ENCODE measurements at places on chromosomes 1 and 21.

GRCh38 chr1:30600258-30600657, 123.1 kb downstream of the MATN1 start:
- no peak for DNase-seq

DNA sequence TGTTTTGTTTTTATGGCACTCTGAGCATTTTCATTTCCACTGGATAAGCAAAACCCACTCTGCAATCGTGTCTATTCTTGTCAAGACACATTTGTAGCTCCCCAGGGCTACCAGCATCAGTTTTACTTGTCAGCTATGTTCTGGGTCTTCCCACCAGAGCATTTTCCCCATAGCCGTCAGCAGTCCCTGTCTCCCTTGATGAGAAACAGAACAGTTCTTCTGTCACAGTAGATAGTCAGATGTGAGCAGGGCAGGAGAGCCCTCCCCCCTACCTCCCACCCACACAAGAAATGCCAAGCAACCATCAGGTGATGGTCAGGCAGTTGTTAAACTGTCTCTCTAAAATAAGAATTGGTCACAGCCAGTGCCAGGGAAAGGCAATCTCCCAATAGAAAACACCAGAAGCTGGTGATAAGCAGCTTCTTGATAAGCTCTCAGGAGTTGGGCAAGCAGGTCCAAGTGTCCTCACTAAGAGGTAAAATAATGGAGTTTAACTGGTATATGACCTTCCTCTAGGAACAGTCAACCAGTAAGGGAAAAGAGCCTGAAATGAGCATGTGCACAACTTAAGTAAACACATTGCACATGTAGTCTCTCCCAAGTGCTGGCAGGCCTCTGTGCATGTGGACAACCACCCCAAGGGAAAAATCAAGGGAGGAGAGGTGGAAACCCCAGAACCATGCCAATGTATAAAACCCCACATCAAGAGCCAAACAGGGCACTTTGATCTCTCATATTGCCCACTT, 208.2 kb downstream of the S1PR1 start:
- DNase-seq = no peak

GRCh38 chr1:219824338-219824737, 104.0 kb downstream of the SLC30A10 start:
- DNase-seq = no peak

- no peak for DNase-seq
These were observed 78.3 kb downstream of the PSMG1 start for GRCh38 chr21:39104911-39105310.

DNA sequence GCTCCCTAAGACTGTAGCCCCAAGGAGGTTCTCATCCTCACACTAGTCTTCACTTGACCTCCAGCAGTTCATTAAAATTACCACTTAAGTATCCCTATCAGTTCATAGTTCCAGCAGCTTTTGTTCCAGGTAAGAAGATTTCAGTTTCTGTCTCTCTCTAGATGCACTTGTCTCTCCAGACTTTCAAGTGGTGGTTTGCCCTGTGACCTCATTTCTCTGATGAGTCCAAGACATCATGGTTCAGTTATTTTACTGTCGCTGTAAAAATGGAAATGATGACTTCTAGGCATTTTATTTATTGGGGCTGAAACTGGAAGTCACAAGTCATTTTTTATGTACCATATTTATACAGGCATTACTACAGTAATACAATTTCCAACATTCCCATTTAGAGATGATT, 17.9 kb upstream of the RGS18 start:
- DNase-seq = no peak

DNA sequence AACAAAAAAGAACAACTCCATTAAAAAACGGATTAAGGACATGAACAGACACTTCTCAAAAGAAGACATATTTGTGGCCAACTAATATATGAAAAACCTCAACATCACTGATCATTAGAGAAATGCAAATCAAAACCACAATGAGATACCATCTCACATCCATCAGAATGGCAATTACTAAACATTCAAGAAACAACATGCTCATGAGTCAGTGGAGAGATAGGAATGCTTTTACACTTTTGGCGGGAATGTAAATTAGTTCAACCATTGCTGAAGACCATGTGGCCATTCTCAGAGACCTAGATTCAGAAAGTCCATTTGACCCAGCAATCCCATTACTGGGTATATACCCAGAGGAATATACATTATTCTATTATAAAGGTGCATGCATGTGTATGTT, 1442.6 kb upstream of the B3GALT2 start:
- DNase-seq = no peak

All from caudate nucleus (tissue), 63 donors.